ENCODE measurements at places on chromosomes 16 and 17.

DNA sequence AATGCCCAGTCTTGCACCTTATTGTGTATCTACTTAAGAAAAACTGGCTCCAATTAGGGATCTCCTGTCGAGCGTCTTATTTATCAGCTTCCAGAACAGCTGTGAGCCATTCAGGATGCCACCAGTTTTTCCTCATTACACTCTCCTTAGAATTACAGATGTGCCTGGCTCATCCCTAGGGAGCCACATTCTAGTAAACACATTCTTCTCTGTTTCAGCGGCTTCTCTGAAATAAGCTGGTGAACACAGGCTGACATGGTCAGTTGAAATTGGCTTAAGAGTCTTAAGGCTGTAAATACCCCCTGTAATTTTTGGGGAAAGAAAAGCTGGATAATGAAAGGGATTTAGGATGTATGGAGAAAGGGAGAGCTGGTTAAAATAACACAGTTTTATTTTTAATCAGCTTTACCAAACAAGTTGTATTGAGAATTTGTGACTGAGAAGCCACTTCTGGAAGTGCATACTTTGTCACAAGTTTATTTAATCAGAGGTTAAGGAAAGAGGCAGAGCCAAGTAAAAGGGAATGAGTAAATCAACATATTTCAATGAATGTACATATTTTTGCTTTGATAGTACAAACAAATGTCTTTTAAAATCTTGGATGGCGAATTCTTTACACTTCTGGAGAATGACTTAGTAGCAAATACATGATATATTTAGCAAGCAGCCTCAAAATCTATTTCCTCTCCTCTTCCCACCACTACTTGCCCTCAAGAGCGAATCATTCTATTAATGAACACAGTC lies 562.0 kb upstream of the GOT2 start:
- no peak for DNase-seq

- DNase-seq: no peak
Measured at GRCh38 chr17:73402466-73402865, 90.7 kb upstream of the CDC42EP4 start.

- no peak for DNase-seq
Measured at GRCh38 chr17:79365836-79366770, 244.7 kb downstream of the RBFOX3 start.

DNA sequence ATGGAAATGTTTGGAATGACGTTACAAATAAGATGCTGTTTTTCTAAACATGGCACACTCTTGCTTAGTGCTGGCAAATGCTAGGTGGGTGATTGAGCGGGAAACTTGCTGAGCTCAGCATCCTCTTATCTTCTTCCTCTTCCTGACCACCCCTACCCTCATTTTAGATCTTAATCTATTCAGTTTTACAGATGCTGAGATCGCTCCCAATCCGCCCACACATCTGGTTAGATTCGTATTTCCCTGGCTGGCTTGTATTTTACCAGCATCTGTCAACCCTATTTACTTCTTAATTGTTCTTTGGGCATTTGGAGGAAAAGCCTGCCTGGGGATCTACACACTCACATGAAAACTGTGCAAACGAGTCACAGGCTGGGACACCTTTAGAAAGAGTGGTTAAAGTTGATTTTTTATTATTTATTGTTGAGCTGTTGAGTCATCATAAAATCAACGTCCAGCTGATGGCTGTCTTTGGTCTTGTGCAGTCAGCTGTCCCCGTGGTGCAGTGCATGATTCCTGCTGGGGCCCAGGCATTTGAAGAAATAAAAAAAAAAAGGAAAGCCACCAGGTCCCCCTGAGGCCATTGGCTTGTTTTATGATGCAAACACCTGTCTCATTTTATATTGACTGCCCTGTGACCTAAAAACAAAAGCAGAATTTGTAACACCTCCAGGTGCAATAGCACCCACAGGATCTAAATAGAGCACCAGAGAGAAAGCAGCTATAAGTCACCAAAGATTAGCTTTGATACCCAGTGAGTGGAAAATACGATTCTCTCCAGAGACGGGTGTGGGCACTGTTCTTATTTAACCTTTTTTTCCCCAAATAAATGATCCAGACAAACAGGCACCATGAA lies 258.6 kb downstream of the HS3ST3B1 start:
- DNase-seq: no peak

- DNase-seq: no peak
Measured at GRCh38 chr17:59038734-59039133, 67.9 kb downstream of the TRIM37 start.

GRCh38 chr17:80453998-80454556 lies 22.3 kb downstream of the NPTX1 start:
- DNase-seq: no peak

DNA sequence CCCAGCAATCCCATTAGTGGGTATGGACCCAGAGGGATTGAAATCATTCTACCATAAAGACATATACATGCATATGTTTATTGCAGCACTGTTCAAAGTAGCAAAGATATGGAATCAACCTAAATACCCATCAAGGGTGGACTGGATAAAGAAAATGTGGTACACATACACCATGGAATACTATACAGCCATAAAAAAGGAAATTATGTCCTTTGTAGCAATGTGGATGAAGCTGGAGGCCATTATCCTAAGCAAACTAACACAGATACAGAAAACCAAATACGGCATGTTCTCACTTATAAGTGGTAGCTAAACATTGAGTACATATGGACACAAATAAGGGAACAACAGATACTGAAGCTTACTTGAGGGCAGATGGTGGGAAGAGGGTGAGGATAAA lies 2.4 kb downstream of the KRTAP2-3 start:
- DNase-seq: no peak

DNA sequence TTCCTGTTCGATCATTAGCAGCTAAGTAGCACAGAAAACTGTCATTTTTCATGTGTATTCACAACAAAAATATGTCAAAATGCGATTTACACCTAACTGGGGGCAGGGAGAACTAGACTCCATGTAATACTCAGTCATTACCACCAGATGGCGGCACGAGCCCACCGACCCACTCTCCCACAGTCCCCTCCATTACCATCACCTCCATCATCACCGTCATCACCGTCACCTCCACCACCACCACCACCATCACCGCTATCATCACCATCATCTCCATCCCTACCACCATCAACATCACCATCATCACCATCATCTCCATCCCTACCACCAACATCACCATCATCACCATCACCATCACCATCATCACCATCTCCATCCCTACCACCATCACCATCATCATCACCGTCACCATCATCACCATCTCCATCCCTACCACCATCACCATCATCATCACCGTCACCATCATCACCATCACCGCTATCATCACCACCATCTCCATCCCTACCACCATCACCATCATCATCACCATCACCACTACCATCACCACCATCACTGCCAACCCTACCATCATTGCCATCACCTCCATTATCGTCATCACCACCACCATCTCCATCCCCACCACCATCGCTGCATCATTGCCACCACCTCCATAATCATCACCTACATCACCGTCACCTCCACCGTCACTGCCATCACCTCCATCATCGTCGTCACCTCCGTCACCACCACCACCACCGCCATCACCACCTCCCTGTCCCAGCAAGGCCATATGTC lies 14.4 kb downstream of the NDUFAF8 start:
- DNase-seq: no peak

- peak; percentile 98 for DNase-seq
Measured at GRCh38 chr17:3558603-3559269, 1.1 kb upstream of the TRPV3 start.

- no peak for DNase-seq
Measured at GRCh38 chr17:55390364-55390977, 31.2 kb downstream of the MMD start.

DNA sequence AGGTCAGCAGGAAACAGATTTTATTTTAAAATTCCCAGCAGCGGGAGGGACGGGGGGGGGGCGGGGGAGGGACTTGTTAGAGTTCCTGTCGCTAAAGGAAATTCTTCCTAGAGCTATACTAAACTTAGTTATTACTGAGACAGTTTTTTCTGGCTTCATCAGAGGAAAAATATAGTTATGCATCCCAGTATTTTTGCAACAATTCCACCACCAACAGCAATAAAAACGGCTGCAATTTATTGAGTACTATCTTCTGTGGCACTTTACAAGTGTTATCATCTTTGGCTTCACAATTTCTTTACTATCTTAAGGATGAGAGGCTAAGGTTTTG lies 6.9 kb upstream of the DHRS7B start:
- no peak for DNase-seq

DNA sequence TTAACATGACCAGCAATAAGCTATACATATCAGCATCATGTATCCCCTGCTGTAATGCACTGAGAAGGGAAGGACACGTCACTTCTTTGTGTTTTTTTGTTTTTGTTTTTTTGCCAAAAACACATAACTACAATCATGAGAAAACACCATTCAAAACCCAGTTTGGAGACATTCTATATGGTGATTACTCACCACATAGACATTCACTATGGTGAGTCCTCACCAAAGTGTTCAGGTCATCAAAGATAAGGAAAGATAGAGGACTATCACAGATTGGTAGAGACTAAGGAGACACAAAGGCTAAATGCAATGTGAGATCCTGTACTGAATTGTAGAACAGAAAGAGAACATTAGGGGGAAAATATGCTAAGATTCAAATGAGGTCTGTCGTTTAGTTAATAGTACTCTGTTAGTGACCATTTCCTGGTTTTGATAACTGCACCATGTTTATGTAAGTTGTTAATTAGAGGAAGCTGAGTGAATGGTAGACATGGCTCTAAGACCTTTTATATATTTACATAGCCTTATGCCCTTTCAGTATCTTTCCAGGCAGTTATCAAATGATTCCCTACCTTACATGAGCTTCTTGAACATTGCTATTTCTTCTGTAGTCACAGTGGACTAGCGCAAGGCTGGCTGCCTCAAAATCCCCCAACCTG lies 46.6 kb downstream of the PIK3R5 start:
- DNase-seq: peak; percentile 43

DNA sequence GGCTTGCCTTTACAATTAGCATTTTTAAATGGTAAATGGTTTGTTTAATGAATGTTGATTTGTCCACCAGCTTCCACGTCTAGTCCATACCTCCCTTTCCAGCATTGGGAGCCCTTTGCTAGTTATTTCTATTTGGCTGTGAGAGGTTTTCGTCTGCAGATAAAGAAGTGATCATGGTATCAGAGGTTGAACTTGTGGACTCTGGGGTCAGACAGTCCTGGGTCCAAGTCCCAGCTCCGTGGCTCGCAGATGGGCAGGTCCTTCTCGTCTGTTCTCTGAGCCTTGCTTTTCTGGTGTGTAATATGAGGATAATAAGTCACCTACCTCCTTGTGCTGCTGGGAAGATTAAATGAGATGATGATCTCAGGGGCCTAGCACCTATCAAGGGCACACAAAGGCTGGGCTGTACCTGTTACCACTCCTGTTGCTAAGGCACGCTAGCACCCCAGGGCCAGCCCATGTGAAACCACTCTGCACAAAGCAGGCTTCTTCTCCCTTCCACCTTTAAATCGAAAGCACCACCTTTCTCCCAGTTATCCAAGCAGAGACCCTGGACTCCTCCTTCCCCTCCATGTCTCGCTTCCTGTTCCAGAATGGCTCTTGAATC lies 103.9 kb downstream of the GNAO1 start:
- no peak for DNase-seq

GRCh38 chr17:17044846-17045561 lies 2.7 kb downstream of the MPRIP start:
- DNase-seq: peak; percentile 48

DNA sequence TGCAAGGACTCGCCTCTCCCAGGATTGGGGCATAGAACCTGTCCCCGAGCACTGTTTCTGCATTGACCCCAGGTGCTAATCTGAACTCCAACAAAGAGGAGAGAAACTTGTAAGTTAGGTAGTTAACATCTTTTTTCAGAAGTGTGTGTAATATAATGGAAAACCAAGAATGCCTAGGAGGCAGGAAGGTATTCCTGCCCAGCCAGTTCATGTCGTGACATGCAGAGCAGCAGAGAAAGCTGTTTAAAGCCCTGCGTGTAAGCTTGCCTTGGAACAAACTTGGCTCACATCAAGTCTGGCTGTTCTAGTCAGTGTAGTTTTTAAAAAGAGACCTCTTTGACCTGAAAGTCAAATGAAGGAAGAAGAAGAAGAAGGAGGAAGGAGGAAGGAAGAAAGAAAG lies 2.1 kb upstream of the GNA13 start:
- peak; percentile 88 for DNase-seq

- DNase-seq: peak; percentile 25
Measured at GRCh38 chr17:7886227-7887037, 2.2 kb upstream of the CHD3 start.

GRCh38 chr17:10198509-10199249 lies at the start of gene GAS7:
Gene GAS7, minus strand, starts transcription at chr17:10198606.
- no peak for DNase-seq

DNA sequence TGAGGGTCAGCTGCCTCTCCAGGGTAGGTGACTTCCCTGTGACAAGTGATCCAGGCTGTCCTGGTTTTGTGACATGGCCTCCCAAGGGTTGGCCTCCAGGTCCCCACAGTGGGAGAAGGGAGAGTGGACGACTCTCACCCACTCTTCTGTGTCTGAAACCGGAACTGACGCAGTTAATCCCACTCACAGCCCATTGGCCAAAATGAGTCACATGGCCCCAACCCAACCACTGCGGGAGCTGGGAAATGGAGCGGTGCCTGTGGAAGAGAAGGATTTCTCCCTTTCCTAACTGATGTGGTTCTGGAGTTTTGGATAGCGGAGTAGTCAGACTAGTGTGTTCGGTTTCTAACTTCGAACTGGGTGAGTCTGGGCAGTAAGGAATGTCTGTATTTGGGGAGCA lies 79.4 kb downstream of the ABCC6 start:
- DNase-seq: no peak

DNA sequence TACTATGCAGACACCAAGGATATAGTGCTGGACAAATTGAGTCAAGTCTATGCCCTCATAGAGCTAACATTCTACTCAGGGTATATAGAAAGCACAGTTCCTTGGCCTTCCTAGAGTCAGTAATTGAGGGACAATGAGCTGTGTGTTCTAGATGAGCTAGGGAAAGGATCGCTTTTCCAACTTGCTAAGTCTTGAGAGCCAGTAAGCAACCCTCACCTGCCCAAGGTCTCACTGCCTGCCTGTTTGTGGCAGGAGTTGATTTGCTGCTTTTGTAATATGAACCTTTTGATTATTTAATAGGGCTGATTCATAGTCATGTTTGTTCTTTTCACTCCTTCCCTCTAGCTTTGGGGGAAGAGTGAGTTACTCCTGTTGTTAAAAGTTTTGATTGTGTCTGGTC lies 6.5 kb downstream of the DDX42 start:
- DNase-seq: peak; percentile 92
